ENCODE measurements at places on chromosomes 3 and 15.
A peak's percentile ranks its signal among the peaks of the same experiment; 100 is the strongest.

DNA sequence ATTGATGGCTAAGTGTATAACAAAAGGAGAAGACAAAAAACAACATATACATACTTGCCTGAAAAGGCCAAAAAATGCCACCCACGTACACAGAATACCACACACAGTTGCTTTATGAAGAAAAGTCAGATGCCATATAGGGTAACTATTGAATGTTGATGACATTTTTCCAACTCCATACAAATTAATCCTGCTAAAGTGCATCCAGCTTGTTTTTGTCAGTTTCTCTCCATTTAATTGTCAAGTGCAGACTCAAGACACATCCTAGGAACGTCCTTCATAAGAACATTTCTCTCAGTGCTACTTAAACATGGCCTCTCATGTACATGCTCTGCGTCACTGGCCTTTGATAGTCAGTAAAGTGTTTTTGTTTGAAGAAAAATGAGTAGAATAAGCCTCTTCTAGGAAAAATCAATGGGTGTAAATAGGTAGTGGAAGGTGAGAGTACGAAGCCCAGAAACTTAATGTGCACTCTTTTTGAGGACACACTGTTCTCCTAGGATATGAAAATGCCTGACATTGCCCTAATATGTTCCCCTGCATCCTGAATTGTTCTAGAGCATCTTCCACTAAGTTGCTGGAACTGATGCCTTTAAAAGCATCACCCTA, 267.4 kb upstream of the ATP11B start:
- no peak for DNase-seq

- no peak for DNase-seq
Measured at GRCh38 chr3:77479021-77479420, 439.1 kb downstream of the ROBO2 start.

GRCh38 chr3:186931532-186932280, 1.4 kb downstream of the ST6GAL1 start:
- peak; percentile 81 for DNase-seq

GRCh38 chr15:46961795-46962194, 755.5 kb upstream of the SEMA6D start:
- no peak for DNase-seq

- DNase-seq: no peak
Measured at GRCh38 chr3:46549408-46549904, 16.6 kb downstream of the LRRC2 start.

GRCh38 chr15:71708051-71708429, 102.3 kb upstream of the NR2E3 start:
- DNase-seq: no peak

DNA sequence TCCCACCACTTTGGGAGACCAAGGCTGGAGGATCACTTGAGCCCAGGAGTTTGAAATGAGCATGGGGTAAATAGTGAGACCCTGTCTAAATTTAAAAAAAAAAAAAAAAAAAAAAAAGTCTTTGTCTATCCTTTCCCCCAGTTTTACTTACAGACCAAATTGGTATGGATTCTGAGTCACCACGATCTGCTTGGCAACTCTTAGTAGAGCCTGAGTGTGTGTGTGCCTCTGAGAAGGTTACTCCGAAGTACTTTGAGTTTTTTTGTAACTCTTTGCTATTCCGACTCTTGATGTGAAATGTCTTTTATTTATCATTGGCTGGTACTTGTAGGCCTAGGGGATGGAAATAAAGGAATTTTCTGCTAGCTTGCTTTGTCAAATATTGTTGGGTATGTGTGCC, 63.3 kb downstream of the RBM6 start:
- DNase-seq: no peak

DNA sequence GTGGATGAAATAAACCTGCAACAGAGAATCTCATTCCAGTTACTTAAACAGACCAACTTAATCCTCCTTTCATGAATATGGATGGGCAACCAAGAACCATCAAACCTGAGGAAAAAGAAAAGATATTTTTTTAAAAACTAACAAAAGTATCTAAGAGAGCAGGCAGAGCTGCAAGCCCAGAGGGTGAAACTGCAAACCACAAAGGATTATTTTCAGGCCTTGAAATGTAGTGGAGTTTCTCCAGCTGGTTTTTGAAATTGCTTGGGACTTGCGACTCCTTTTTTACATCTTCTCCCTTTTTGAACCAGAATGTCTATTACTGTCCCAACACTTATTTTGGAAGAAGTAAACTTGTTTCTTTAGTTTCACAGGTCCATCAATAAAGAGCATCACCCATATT, 87.4 kb downstream of the STAG1 start:
- DNase-seq: no peak

- no peak for DNase-seq
Measured at GRCh38 chr3:11381563-11381962, 109.4 kb downstream of the ATG7 start.

- DNase-seq: peak; percentile 61
Measured at GRCh38 chr15:70299931-70300869, 202.5 kb upstream of the TLE3 start.

GRCh38 chr3:57689367-57690053, 3.4 kb downstream of the DENND6A start:
- no peak for DNase-seq

- no peak for DNase-seq
Measured at GRCh38 chr3:155805204-155805801, 775 bp downstream of the C3orf33 start.

- no peak for DNase-seq
Measured at GRCh38 chr15:90271459-90272166, 6.1 kb downstream of the NGRN start.

- no peak for DNase-seq
Measured at GRCh38 chr3:153399636-153400035, 237.6 kb downstream of the RAP2B start.

DNA sequence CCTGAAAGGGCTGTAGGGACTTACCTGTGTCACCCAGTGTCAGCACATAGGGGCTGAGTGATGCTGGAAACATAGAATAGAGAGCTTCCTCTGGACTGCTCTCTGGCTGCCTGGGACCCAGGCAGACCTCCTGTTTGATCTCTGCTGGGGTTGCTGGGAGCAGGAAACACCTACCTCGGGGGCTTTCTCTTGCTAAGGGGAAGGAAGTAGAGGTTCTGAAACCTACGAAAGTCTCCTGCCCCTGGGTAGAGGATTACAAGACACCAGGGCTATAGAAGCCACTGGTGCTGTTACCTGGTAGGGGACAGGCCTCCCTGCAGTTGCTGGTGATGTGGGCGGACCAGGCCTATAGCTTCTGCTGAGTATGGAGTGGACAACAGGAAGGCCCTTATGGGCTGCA, 81.7 kb downstream of the DHX30 start:
- no peak for DNase-seq

- DNase-seq: no peak
Measured at GRCh38 chr3:118833075-118833474, 201.6 kb downstream of the IGSF11 start.

DNA sequence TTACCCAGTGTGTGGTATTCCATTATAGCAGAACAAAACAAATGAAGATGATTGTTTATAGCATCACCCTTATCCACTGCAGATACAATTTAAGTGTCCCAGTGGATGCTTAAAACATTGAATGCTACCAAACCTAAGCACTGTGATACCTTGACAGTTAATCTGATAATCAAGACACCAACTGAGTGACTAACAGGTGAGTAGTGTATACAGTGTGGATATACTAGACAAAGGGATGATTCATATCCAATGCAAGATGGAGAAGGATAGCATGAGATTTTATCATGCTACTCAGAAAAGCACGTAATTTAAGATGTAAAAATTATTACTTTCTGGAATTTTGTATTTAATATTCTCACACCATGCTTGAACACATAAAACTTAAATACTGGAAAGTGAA, 1449.0 kb downstream of the OTOL1 start:
- no peak for DNase-seq

DNA sequence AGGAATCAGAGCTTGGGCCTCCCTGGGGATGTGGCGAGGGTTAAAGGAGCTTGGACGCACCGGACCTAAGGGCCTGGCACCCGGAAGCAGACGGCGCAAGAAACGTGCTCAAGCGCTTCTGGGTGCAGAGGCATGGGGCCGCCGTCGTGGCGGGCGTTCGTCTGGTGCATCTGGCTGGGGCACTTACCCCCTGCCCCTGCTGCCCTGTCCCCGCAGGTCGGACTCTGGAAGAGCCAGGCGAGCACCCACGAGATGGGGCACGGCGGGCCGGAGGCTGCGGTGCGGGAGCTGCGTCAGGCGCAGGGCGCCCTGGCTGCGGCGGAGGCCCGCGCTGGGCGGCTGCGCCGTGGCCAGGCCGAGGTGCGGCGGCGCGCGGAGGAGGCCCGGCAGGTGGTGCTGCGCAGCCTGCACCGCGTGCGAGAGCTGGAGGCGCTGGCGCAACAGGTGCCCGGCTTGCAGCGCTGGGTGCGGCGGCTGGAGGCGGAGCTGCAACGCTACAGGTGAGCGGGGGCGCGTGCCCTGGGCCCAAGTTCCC, 2.5 kb downstream of the EFCC1 start:
- DNase-seq: no peak

DNA sequence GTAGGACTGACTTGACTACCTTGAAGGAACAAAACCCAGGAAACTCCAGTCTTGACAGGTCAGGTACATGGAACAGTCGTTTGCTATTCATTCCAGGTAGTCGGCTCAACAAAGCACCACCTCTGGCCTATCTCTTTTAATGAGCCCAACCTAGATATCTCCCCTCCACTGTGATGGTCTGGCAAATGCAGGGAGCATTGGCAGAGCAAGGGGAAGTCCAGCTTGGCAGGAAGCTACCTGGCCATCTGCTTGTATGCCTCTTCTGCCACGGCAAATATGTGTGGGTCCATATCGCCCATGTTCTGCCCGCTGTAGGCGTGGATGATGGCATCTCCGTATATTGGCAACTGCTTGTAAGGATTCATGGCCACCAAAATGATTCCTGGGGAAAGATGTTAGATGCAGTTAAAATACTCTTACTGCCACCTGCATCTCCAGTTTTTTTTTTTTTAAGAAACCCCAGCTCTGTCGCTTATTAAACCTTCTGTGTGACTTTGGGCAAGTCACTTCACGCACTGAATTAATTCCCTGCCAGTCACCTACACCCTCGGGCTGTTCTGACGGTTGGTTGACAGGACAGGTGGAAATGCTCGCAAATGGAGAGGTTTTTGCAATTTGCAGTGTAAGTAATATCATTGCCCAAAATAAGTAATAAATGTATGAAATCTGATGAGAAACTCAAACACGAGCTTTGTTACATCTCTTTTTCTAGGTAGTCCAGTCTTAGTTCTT, 16.8 kb downstream of the MYO5C start:
- no peak for DNase-seq

DNA sequence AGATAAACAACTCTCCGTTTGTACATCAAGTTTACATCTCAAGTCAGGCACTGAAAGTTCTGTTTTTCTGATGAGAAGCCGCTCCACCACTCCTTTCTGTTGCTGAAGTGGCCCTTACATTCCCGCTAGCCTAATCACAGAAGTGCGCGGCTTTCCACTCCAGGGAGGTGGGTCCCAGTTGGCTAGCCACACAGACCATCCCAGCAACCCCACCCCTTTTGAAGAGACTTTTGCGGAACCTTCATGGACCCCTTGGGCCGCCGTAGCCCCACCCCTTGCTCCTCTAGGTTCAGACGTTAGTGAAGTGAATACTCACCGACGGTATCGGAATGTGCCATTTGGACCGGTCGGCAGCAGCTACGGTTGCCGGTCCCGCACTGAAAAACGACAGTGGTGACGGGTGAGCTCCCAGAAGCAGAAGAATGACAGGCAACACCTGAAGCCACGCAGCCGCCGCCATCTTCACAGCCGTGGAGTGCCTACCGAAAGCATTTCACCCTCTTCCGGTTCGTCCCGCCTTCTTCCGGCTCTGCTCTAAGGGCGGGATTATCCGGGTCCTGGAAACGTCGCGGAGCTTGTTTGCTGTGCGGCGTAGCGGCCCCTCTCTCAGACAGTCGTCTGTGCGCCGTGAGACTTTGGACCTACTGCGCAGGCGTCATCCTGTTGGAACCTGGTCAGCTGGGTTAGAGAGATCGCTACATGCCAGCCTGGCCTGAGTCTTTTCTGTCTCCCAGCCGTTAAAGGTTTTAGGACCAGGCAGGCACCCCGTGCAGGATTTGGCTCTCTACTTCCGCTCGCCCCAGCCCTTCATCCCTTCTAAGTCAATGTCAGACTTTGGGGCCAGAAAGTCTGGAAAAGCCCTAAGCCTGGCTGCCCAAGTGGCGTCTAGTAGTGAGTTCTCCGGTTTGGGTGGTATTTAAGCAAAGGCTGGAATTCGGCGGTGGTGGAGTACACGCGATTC, at the start of the genes GANC and TMEM87A:
Gene GANC, plus strand, starts transcription at position 263 of the 961 bp plus-strand sequence. CDS start 1,281 bp downstream, outside the sequence.
Gene TMEM87A, minus strand, starts transcription at position 495 of the 961 bp plus-strand sequence. Its CDS starts 35 bp downstream, at position 460.
- DNase-seq: peak; percentile 91

- no peak for DNase-seq
Measured at GRCh38 chr3:13512451-13512850, 32.3 kb downstream of the HDAC11 start.

DNA sequence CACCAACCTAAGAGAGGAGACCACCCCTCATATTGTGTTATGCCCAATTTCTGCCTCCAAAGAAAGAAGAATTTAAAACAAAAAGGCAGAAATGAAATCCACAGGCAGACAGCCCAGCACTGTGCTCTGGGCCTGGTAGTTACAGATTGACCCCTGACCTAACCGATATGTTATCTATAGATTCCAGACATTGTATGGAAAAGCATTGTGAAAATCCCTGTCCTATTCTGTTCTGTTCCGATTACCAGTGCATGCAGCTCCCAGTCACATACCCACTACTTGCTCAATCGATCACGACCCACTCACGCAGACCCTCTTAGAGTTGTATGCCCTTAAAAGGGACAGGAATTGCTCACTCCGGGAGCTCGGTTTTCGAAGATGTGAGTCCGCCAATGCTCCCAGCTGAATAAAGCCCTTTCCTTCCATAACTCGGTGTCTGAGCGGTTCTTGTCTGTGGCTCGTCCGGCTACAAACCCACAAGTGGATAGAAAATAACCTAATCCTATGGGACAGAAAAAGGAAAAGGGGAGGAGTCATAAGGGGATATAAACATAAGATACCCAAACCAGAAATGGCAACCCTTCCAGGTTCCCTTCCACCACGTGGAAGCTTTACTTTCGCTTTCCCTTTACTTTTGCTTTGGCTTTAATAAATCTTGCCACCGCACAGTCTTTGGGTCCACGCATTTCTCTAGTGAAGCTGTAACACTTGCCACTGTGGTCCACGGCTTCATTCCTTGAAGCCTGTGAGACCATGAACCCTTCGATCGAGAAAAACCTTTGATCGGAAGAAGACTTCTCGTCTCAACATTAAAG, 1.7 kb upstream of the CFAP91 start:
- DNase-seq: no peak

DNA sequence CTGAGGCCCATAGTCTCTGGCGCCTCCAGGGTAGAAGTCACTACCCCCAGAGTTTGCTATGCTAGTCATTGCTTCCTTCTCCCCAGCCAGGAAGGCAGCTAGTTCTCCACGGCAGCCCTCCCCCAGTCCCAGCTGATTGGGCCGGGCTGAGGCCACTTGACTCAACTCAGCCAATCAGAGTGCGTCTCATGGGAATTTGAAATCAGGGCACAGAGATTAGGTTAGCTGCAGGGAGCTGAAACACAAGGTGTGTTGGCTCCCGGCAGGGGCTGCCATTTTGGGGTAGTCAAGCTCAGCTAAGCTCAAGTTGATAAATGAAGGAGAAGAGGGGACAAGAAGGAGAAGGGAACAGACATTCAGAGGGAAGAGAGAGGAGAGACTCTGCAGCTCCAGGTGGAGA, 32.8 kb downstream of the LINGO1 start:
- no peak for DNase-seq

- no peak for DNase-seq
Measured at GRCh38 chr3:67388738-67389137, 265.7 kb downstream of the SUCLG2 start.

- DNase-seq: no peak
Measured at GRCh38 chr15:95687686-95688085, 642.8 kb upstream of the NR2F2 start.

- no peak for DNase-seq
Measured at GRCh38 chr3:128487813-128488635, 5.0 kb downstream of the GATA2 start.
